Effector CD4-positive, alpha-beta T cell (primary cell): ENCODE measurements at places on chromosomes 11 and 22.

DNA sequence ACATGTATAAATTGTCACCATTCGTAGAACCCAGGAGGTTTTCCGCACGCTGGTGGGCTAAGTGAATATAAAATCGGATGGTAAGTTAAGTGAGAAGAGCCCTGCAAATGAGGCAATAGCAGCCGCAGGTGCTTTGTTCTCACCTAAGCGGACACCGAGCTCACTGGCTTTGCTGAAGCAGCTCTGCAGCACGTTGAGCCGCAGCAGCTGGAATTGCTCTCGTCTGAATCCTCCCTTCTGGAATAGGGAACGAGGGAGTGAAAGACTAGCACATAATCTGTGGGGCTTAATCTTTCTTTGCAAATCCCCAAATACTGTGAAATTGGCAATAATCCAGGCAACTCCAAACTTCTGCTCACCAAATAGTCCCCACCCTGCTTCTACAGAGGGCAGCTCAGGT, 488.1 kb downstream of the NTM start:
- no peak for DNase-seq

- no peak for DNase-seq
Measured at GRCh38 chr11:111379602-111380136, 594 bp upstream of the POU2AF1 start.

GRCh38 chr11:83766932-83767331, 480.8 kb upstream of the CCDC90B start:
- DNase-seq, result no peak

DNA sequence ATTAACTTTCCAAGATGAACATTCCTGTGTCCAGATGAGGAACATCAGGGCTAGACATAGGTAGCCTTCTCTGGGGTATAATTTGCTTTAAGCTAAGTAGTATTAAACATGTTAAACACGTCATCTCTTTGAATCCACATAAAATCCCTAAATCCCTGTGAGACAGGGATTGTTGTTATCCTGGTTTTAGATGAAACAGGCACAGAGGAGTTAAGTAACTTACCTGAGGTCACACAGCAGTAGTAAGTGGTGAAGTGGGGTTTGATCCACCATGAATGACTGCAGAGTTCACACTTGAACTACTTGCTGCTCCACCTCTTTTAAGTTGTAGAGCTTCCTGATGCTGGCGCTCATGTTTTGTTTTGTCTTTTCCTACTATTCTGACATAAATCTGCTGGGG, 82.6 kb upstream of the NNMT start:
- no peak for DNase-seq

DNA sequence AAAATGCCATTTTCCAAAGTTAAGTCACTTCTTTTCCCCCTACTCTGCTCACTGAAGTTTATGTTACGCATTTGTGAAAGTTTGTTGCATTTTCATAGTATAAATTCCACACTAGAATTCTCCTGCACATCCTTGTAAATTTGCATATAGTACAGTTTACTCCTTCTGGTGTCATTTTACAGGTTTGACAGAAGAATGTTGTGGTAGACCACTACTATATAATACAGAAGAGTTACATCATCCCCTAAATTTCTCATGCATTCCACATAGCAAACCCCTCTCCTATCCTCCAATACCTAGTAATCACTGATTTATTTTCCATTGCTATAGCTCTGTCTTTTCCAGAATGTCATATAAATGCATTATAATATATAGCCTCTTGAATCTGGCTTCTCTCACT, 64.5 kb downstream of the CCDC73 start:
- DNase-seq, result no peak
